ENCODE measurements at places on chromosomes 1 and 21. TPM values are rescaled to one million over a fixed set of nuclear protein-coding genes. Genes with fewer than 3 reads are reported as not detected.

Gene KRTAP20-3
- total RNA-seq, result not detected

Gene RSPH1
- not detected for total RNA-seq

DNA sequence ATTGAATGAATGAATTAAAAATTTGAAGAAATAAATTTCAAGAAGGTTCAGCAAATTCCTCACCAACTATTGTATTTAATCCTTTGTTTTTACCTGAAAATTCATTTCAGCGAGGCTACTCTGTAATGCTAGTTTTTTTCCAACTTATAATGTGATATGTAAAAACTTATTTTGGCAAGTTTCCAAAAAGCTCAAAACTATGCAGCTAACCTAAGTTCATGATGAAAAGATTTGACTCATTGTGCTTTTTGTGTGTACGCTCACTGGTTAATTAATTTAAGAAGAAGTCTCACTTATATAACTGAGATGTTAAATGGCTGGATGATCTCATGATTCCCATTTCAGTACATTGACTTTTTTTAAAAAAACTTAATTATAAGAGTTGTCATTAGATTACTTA lies 196.0 kb upstream of the SAMSN1 start:
- no peaks in the 10 kb centered on the region for H3K27me3 ChIP-seq
- no peaks in the 10 kb centered on the region for H3K4me1 ChIP-seq
- no peaks in the 10 kb centered on the region for H3K36me3 ChIP-seq
- DNase-seq, result no peak
- no peak overlapping the region for H3K4me3 ChIP-seq

DNA sequence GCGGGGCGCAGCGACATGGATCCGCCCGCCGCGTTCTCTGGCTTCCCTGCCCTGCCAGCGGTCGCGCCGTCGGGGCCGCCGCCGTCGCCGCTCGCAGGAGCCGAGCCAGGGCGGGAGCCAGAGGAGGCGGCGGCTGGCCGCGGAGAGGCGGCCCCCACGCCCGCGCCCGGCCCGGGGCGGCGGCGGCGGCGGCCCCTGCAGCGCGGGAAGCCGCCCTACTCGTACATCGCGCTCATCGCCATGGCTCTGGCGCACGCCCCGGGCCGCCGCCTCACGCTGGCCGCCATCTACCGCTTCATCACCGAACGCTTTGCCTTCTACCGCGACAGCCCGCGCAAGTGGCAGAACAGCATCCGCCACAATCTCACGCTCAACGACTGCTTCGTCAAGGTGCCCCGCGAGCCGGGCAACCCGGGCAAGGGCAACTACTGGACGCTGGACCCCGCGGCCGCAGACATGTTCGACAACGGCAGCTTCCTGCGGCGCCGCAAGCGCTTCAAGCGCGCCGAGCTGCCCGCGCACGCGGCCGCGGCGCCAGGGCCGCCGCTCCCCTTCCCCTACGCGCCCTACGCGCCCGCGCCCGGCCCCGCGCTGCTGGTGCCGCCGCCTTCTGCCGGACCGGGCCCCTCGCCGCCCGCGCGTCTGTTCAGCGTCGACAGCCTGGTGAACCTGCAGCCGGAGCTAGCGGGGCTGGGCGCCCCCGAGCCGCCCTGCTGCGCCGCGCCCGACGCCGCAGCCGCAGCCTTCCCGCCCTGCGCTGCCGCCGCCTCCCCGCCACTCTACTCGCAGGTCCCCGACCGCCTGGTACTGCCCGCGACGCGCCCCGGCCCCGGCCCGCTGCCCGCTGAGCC lies 459 bp downstream of the FOXE3 start:
- DNase-seq, result no peak
- H3K36me3 ChIP-seq, result no peaks in the 10 kb centered on the region
- H3K4me3 ChIP-seq, result peak overlapping the region; percentile 54
- peaks cover 4% of the 10 kb centered on the region for H3K27me3 ChIP-seq

DNA sequence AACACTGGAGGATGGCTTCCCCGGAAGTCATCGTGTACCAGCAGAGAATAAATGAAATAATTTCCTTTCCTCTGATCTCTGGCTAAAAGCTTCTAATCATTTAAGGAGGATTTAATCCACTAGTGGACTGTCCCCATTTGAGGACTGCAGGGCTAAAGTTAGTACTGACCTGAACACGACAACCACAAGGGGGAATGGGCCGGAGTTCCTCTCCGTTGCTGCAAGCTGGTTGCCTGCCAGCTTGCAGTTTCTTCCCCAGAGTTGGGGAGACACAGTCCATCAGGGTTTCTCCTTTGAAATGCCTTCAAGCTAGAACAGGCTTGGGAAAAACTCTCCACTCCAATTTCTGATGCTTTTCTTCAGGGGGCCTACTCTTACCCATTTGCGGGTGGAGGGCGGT lies 35.5 kb upstream of the NPL start:
- H3K27me3 ChIP-seq, result no peaks in the 10 kb centered on the region
- H3K4me1 ChIP-seq, result no peaks in the 10 kb centered on the region
- no peaks in the 10 kb centered on the region for H3K36me3 ChIP-seq
- H3K4me3 ChIP-seq, result no peak overlapping the region
- H3K27ac ChIP-seq, result no peak overlapping the region
- DNase-seq, result no peak

GRCh38 chr1:229221106-229222019 lies 49.5 kb upstream of the RAB4A start:
- no peaks in the 10 kb centered on the region for H3K36me3 ChIP-seq
- no peaks in the 10 kb centered on the region for H3K27me3 ChIP-seq
- H3K27ac ChIP-seq, result no peak overlapping the region
- DNase-seq, result no peak
- H3K4me1 ChIP-seq, result no peaks in the 10 kb centered on the region
- H3K4me3 ChIP-seq, result no peak overlapping the region

Gene ADGRL2
- total RNA-seq, result 48.9 TPM

DNA sequence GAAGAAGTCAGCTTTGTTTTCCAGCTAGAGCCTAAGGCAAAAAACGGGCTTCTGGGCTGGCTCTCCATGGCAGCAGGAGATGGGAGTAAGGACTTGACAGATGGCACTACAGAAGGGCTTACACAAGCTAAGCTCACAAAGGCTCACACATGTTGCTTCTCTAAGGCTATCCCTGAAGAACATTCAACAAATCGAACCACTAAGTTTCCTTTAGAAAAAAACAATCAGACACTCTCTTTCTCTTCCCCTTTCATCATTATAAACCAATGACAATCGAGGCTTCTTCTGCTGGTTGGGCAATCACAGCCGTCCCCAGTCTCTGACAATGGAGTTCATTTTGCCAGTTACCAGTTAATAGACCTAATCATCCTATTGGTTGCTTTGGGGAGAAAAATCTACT lies 40.5 kb downstream of the TRIT1 start:
- peaks cover 19% of the 10 kb centered on the region for H3K36me3 ChIP-seq
- no peaks in the 10 kb centered on the region for H3K27me3 ChIP-seq
- no peak overlapping the region for H3K4me3 ChIP-seq
- no peak overlapping the region for H3K27ac ChIP-seq
- no peaks in the 10 kb centered on the region for H3K4me1 ChIP-seq

- no peak for DNase-seq
- H3K27ac ChIP-seq, result no peak overlapping the region
- no peaks in the 10 kb centered on the region for H3K4me1 ChIP-seq
- H3K27me3 ChIP-seq, result no peaks in the 10 kb centered on the region
Observed at GRCh38 chr1:31127266-31127665, 61.7 kb upstream of the PUM1 start.

DNA sequence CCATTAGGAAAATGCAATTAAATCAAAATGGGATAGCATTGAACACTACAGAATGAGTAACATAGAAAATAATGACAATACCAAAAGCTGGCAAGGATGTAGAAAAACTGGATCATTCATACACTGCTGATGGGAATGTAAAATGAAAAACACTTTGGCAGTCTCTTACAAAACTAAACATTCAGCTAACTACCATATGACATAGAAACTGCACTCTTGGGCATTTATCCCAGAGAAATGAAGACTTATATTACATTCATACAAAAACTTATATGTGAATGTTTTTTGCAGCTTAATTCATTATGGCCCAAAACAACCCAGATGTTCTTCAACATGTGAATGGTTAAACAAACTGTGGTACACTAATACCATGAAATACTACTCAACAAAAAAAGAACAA lies 66.4 kb downstream of the ANKRD13C start:
- H3K27me3 ChIP-seq, result no peaks in the 10 kb centered on the region
- no peak overlapping the region for H3K27ac ChIP-seq
- H3K4me3 ChIP-seq, result no peak overlapping the region
- peaks cover 31% of the 10 kb centered on the region for H3K36me3 ChIP-seq

DNA sequence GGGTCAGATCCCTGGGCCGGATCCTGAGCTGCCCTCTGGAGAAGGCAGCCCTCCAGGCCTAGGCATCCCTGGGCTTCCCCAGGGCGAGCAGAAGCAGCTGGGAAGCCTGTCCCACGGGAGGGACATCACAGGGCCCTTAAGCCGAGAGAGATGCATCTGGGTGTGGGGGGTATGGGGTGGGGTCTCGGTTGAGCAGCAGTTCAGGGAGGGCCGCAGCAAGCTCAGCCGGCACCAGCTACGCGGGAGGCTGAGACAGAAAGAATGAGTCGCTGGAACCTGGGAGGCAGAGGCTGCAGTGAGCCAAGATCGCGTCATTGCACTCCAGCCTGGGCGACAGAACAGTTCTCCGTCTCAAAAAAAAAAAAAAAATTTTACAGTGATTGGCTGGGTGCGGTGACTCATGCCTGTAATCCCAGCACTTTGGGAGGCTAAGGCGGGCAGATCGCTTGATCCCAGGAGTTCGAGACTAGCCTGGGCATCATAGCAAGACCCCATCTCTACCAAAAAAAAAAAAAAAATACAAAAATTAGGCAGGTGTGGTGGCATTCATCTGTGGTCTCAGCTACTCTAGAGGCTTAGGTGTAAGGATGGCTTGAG lies 37.7 kb downstream of the RRP1 start:
- no peak overlapping the region for H3K27ac ChIP-seq
- no peaks in the 10 kb centered on the region for H3K36me3 ChIP-seq
- H3K27me3 ChIP-seq, result no peaks in the 10 kb centered on the region
- DNase-seq, result no peak
- H3K4me3 ChIP-seq, result no peak overlapping the region

DNA sequence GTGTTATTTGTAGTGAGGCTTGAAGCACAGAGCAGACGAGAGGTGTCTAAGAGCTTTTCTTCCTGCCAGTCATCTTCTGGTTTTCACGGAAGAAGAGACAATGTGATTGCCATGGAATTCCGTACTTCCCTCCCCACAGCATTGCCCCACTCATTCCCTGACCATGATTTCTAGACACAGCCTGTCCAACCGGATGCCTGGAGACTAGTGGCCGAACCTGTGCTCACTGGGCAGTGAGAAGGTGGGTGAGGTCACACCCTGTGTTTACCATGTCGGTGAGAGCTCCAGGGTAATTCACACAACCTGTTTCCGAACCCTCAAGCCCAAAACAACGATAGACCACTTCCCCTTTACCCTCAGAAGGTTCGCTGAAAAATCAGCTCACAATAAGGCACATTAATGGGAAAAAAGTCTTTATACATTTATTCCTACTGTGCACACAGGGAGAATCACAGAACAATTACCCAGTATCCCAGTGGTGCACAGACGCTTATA lies 271.9 kb upstream of the FMN2 start:
- no peak overlapping the region for H3K27ac ChIP-seq
- H3K4me3 ChIP-seq, result no peak overlapping the region
- no peak for DNase-seq
- peaks cover 9% of the 10 kb centered on the region for H3K4me1 ChIP-seq
- H3K36me3 ChIP-seq, result no peaks in the 10 kb centered on the region

All from ascending aorta (tissue), 2 donors.